ENCODE measurements at places on chromosomes 2 and 18. TPM values are rescaled to one million over a fixed set of nuclear protein-coding genes. Genes with fewer than 3 reads are reported as not detected.

Gene AMER3
- 0.15 TPM for polyA plus RNA-seq

DNA sequence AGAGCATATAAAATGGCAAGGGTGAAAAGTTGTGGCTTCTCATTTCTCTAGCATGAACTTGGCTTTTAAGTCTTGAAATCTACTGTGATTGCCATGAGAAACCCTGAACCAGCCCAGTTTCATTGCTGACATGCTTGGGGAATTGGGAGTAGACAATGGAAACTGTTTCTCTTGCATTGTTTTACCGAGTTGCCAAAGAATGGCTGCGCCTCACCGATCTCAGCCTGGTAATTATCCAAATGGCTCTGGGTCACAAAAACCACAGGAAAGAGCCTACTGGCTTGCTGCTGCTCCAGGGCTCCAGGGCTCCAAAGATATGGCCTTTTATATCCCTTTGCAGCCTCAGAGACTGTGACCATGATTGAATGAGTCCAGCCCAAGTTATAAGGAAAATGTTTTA lies 310.4 kb upstream of the NT5C1B start:
- DNase-seq: no peak

DNA sequence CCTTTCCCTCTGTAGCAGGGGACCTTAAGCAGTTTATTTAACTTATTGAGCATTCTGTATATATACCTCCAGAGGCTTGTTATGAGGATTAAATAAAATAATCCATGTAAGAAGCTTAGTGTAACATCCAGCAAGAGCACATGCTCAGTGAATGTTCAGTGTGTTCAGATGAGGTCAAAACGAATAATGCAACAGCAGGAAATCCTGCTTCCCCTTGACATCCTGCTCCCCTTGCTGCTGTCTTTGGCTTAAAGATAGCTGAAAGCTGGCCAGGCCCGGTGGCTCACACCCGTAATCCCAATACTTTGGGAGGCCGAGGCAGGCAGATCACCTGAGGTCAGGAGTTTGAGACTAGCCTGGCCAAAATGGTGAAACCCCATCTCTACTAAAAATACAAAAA lies 68.7 kb downstream of the COL4A4 start:
- DNase-seq: no peak

- no peak for DNase-seq
Measured at GRCh38 chr2:196336715-196337114, 165.3 kb upstream of the STK17B start.

DNA sequence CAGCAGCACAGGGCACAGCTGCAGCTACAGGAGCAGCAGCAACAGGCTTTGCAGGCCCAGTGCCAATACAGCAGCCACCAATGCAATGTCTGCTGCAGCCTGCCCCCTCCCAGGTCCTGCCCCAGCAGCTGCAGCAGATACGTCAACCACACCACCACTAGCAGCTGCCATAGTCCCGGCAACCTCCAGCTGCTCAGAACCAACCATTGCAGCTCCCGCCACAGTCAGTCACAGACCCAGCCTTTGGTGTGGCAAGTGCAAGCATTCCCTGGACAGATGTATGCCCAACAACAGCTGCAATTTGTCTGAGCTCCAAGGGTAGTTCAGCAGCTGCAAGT lies 53.3 kb upstream of the TUBA3E start:
- no peak for DNase-seq

GRCh38 chr2:165898381-165898780 lies 55.2 kb downstream of the TTC21B start:
- DNase-seq: no peak

DNA sequence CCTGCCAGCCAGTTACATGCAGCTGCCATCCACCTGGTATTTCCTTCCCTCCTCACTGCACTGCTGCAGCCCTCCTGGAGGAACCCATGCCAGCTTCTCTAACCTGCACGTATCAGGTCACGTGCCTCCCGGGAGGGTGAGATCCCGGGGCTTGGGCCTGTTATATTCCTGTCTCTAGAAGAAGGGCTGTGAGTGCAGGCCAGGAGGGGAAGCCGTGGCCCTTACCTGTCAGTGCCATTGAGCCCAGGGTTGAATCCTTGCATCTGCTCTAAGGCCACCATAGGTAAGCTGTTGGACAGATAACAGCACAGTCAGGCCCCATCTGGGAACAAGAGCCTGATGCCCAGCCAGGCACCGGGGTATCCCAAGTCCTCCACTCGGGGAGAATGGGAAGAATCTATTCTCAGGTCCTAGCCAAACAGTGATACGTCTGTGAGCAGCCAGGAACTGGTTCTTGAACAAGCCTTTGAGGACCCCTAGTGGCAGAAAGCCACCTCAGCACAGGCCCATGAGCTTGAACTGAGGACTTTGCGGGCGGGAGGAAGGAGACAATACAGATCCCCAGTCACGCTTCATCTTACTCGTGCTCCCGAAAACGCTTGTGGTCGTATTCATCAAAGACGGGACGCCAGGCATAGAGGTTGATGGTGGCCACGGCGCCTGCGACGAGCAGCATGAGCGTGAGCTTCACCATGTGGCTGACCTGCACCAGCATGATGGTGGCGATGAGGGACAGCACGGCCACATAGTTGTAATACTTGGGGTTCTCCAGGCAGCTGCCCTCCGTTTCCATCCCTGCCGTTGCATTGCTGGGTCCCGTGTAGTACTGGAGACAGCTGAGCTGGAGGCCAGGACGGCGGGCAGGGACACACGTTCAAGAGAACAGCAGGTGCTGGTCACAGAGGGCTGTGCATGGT lies 34.4 kb downstream of the CENPO start:
- no peak for DNase-seq

- DNase-seq: no peak
Measured at GRCh38 chr2:20281876-20282275, 56.9 kb upstream of the SDC1 start.

Data from left lung (tissue), 14 donors.